ENCODE measurements at places on chromosomes 4 and X. TPM values are rescaled to one million over a fixed set of nuclear protein-coding genes. Genes with fewer than 3 reads are reported as not detected.

The FREM3 gene
- total RNA-seq, result not detected

The NALF2 gene
- 3.7 TPM for total RNA-seq

The SPANXN3 gene
- total RNA-seq, result not detected

The AWAT2 gene
- not detected for total RNA-seq

The SSX4 gene
- total RNA-seq, result not detected

The ATP8A1 gene
- total RNA-seq, result 0.03 TPM

The FGF5 gene
- total RNA-seq, result 0.32 TPM

The AVPR2 gene
- total RNA-seq, result not detected

The ATP1B4 gene
- total RNA-seq, result not detected

The EREG gene
- total RNA-seq, result 13.3 TPM

The FAM47A gene
- total RNA-seq, result not detected

The TMEM255A gene
- 0.11 TPM for total RNA-seq

The GPRASP3 gene
- total RNA-seq, result 4.7 TPM

The ANAPC10 gene
- 22.6 TPM for total RNA-seq

The P2RY10 gene
- not detected for total RNA-seq

The STBD1 gene
- total RNA-seq, result 9.7 TPM

The GYPA gene
- total RNA-seq, result not detected

The ADH1A gene
- total RNA-seq, result not detected

The EGF gene
- total RNA-seq, result 1.3 TPM
